T47D (cell line): ENCODE measurements at places on chromosomes 5 and 9.

DNA sequence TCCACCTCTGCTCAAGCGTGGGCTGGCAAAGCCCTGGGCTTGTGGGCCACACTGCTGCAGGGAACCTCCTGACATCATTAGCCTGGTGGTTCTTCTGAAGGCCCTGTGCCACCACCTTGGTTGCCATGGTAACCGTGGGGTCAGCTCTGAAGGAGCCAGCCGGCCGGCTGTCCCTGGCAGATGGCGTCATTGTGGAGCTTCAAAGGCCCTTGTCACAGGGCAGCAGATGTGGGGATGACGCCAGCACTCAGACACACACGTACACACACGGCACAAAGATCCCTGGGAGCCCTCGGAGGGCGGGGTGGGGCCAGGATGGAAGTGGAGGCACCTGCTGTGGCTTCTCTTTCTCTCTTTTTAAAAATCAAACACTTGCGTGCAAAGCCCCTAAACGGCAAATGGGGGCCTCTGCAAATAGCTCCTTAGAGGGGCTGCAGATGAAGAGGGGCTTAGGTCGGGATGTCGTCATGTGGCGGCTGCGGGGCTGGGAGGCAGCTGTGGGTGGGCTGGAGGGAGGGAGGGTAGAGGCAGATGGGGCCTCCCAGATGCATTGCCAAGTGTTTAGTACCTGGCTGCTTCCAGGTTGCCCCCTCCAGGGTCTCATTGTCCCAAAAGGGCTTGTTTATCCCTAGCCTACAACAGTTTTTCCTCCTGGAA, 19.5 kb upstream of the RPL26L1 start:
- no peak for DNase-seq

- no peak for DNase-seq
Measured at GRCh38 chr5:176818391-176819098, 8.2 kb downstream of the UNC5A start.

GRCh38 chr5:135706474-135706873, 127.7 kb upstream of the CXCL14 start:
- DNase-seq, result no peak

- DNase-seq, result no peak
Measured at GRCh38 chr9:82621447-82621846, 441.5 kb downstream of the RASEF start.

DNA sequence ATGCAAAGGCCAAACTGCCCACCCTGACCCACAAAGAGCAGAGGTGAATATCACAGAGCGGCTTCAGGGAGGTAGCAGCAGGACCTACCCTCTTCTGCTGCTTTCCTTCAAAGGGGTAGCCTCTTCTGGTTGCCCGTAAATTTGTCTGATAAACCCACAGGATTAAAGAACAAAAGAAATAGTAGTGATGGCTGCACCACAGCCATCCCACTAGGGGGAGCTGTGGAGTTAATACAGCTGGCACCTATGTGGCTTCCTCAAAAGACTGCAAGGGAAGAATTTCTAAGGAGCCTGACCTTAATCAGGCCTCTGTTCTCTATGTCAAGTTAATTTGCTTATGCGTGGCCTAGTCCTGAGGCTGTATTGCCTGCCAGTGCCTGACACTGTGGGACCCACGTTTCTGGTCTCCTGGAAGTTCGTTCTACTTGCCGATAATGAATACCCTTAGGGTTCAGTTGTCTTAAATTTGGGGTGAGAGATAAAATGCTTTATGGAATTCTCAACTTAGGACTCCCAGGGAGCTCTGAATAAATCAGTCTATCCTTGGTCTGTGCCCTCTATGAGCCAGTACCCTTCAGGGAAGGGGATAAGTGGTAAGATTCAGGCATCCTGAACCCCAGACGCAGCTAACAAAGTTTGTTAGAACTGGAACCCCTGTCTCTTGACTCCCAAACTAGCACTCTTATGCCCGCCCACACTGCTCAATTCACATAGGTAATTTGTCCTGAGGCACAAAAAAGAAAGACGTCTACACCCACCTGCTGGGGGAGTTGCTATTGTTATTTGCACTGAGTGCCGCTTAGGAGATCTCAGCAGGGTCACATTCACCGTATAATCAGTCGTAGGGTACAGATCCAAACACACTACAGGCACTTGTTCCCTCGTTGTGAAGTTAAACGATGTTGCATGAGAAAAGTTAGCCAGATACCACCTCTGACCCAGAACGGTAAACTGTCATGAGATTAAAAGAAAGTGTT, 77.1 kb downstream of the SUSD1 start:
- peak; percentile 59 for DNase-seq

GRCh38 chr9:71752928-71753327, 15.4 kb downstream of the CEMIP2 start:
- no peak for DNase-seq

GRCh38 chr9:36896296-36896695, 137.8 kb downstream of the PAX5 start:
- no peak for DNase-seq

GRCh38 chr5:144698484-144698883, 527.8 kb downstream of the KCTD16 start:
- DNase-seq, result no peak

- no peak for DNase-seq
Measured at GRCh38 chr9:136964171-136964689, 12.2 kb downstream of the LCN12 start.

- DNase-seq, result no peak
Measured at GRCh38 chr5:38827525-38827924, 18.3 kb upstream of the OSMR start.

DNA sequence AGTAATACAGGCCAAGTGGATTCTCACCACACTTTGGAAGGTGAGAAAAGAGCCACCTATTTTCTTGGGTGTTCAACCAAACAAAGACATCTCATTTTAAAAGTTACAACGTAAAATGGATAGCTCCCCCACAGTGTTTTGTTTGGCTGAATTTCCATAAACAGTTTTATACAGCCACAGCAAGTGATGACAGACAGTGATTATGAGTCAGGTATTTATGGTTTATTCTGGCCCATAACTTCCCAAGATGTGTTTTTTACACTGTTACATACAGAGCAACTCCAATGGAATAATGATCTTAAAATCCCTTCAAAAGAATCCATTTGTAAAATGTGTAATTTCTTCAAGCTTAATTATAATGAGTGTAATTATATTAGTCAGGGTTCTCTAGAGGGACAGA, 421.3 kb downstream of the TLE1 start:
- no peak for DNase-seq

DNA sequence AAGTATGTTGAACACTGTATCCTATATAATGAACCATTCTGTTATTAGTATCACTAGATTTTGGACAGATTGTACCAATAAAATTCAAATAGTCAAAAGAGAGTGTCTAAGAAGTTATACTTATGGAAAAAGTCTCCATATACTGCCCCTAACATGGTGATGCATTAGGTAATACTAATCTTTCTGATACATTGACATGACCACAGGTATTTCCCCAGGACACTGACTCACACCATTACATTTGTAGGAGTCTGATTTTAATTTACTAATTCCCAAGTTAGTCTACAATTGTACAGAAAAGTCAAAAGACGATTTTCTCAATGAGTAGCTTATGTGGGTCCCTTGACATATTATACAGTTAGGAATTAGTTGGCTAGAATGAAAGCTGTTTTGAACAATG, 593.8 kb downstream of the ISL1 start:
- DNase-seq, result no peak

DNA sequence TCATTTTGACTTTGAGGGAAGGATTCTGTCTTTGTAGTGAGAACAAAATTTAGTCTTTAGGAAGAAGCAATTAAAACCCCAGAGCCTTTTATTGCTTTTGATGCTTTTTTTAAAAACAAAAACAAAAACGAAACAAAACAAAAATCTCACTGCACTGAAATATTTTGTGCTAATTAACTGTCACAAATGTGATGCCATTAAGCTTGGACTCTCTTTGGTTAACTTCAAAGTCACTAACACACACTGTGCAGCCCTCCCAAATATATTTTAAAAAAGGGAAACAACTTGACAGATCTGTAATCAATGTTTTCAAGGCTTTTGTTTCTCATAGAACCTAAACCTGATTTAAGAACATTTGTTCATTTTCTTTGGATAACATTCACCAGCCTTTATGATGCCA, 290.7 kb downstream of the MAST4 start:
- no peak for DNase-seq

- DNase-seq, result peak; percentile 97
Measured at GRCh38 chr5:6713274-6714225, at the start of gene TENT4A. TSS of gene TENT4A (plus strand) at chr5:6713432. CDS start at chr5:6713984, 552 bp downstream.

DNA sequence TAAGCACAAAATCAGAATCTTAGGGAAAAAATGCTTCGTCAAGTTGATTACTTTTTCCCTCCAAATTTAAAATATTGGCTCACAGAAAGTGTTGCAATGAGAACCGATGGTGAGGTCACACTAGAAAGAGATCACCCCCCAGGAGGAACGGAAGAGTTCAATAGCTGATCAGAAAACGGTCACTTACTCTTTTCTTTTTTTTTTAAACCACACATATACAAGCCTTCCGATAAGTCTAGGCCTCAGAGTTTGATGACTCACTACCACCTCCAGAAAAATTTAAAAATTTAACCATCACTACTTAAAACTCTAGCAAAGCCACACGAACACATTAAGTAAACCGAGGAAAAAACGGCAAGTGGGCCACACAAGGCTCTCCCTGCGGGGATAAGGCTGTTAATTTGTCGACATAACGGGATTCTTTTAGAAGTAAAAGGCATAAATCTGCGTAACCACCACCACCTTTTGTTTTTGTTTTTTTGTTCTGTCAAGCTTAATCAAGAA, 1.2 kb downstream of the SURF4 start:
- no peak for DNase-seq

- DNase-seq, result no peak
Measured at GRCh38 chr9:108537756-108538155, 318.0 kb downstream of the ACTL7B start.

GRCh38 chr5:171299228-171299627, 9.8 kb upstream of the TLX3 start:
- DNase-seq, result no peak

DNA sequence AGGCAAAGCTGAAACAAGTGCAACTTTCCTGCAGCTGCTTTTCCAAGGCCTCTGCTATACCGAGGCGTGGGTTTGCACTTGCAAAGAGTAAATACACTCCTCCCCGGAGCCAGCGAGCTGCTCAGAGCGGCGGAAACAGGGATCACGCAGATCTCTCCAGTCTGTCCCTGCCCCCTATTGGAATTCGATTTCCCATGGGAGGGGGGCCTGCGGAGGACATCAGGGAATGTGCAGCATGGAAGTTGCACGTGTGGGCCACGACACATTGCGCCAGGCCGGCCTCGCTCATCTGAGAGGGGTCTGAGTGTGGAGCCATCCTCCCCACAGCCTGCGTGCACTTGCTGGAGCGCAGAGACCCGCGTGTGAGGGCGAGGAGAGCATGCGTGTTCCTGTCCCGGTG, 104.3 kb upstream of the PHYKPL start:
- no peak for DNase-seq

GRCh38 chr5:116152169-116152568, 67.3 kb downstream of the COMMD10 start:
- DNase-seq, result no peak

GRCh38 chr9:15299374-15299939, 7.6 kb downstream of the TTC39B start:
- DNase-seq, result no peak
